ENCODE measurements at places on chromosomes 4 and X. TPM values are rescaled to one million over a fixed set of nuclear protein-coding genes. Genes with fewer than 3 reads are reported as not detected.

TLR1 gene
- total RNA-seq, result 8.1 TPM

SPANXD gene
- total RNA-seq, result not detected

GPR78 gene
- not detected for total RNA-seq

ATOH1 gene
- total RNA-seq, result not detected

FRMPD4 gene
- not detected for total RNA-seq

Data from activated CD8-positive, alpha-beta T cell treated with anti-CD3 and anti-CD28 coated beads, Interleukin-2, amount 10 ng/mL, durations not matched to agents 7 days and 5 days (primary cell).